Stimulated activated CD8-positive, alpha-beta memory T cell treated with anti-CD3 and anti-CD28 coated beads, Interleukin-4, amount 100 ng/mL, for 4 hours (primary cell): ENCODE measurements at places on chromosomes 16 and 17.

DNA sequence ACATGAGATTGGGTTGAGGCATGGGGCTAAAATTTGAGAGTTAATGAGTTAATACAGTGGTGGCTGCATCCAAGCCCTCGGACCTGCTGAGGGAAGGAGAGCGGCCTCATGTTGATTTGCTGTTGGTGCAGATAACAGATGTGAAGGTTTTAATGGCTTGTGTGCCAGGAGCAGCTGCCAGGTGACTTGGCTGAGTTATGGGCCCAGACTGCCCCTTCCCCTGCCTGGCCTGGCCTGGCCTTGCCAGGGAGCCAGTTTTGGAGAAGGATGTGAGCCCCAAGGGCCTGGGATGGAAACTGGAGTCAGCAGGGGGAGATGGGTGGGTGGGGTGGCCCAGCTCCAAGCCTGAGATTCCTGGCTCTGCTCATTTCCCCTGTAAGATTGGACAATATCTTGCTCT lies 230.1 kb downstream of the CBLN1 start:
- DNase-seq: no peak

- DNase-seq: no peak
Measured at GRCh38 chr16:65622151-65622550, 500.3 kb upstream of the CDH11 start.

DNA sequence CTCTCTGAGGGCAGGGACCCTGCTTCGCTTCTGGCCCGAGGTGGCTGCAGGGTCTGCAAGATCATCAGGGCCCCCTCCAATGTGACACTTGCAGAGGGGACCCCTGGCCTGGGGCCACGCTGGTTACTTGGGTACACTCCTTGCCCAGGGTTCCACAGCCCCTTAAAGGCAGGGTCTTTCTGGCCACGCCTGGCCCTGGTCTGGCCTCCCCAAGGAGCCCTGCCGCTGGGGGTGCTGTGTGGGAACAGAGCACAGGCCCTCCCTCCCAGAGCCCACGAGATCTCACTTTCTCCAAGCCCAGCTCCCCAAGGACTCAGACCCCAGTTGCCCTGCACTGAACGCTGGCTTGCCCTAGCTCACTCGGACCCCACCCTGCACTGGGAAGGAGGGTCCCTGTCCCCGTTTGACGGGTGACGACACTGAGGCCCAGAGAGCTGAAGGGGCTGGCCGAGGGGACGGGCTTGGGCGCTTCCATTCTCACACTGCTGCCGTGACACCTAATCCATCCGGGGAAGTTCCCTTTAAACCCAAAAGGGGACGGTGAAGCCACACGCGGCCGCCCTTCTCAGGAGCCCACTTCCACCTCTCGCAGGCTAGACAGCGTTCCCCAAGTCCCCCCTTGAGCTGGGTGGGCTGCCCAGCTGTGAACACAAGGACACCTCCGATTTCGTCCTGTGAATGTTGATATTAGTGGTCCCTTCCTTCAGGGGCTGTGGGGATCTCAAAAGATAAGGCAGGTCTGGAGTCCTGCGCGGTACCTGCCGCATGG lies 26.9 kb upstream of the OSGIN1 start:
- DNase-seq: no peak

DNA sequence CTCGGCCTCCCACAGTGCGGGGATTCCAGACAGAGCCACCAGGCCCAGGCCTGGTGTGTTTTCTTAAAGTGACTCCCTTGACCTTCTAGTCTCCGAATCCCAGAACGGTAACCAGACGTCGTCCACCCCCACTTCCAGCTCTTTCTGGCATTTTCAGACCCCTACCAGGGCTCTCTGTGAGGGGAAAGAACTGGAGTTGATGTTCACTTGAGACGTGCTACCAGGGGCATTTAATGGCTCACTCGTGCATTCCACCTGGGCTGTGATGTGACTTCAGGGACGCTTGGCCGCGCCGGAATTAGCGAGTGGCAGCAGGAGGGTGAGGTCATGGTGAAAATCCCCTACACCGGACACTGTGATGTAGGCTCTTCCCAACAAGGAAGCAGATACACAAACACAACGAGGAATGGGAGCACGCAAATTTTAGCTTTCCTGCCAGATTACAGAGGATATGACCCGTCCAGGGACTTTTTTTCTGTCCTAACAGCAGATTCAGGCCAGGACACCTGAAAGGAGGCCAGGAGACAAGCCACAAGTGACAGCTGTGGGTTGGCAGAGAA lies 1.1 kb upstream of the GNA13 start:
- no peak for DNase-seq

- no peak for DNase-seq
Measured at GRCh38 chr17:1573932-1574696, 11.5 kb upstream of the PITPNA start.

DNA sequence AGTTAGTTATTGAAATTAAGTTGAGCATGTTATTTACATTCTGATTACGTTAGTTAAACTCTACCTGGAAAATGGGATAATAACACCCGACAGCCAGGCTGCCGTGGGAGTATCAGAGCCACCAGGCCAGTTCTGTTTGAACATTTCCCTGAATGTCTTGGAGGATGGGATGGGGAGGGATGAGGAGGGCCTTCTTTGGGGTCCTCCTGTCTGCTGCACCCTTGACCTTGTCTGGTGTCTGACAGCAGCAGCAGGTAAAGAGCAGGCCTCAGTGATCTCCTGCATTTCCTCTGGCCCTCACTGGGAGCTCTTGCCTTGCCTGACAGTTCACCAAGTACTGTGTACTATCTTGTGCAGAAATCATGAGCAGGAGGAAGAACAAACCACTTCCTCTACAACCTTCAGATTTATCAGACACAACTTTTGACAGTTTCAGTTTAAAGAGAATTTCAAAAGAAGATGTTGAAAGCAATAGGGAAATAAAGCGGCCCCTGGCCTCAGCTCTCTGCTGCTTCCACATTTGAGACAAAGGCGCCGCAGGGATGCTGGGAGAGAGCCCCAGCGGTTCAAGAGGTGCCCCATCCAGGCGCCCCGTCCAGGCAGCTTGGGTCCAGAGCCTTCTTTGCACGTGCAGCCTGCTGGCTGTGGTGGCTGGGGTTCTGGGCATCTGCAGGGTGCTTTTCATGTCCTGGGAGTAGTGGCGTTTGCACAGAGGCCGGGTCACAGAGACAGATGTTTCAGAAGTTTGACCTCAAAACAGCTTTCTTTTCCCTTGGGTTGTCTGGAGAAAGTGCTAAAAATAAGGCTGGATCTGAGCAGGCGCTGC lies 25.3 kb downstream of the CMIP start:
- DNase-seq: no peak

GRCh38 chr16:59719121-59719520 lies 985.0 kb upstream of the GOT2 start:
- no peak for DNase-seq

DNA sequence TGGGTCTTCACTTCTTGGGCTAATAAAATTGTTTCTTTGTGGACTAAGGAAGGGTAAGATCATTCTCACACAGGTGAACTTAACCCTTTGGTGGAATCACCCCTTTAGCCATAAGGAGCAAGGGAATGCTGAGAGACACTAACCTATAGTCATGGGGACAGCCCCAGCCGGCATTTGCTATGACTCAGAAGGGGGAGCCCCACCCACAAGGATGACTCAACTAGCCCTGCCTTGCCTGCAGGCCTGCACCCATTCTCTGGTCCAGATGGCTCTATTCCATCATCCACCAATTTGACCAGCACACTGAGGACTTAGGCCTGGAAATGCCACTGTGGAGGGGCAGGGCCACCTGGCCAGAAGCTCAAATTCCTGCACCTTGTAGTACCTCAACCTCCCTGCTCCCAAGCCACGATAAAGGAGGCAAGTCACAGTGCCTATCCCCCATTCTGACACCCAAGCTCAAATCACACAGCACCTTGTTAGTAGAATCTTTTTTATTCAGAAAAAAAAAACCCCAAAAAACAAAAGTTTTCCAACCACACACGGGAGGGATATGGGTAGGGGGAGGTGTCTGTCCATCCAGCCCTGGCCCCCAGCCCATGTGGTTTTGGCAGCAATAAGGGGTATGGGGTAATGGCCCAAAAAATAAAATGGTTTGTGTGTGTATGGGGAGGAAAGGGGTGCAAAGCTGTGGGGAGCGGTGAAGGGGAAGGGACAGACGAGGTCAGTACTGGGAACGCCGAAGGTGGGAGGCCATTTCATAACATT lies 3.0 kb downstream of the PFN1 start:
- DNase-seq: peak; percentile 74

- no peak for DNase-seq
Measured at GRCh38 chr17:50170662-50171370, 5.0 kb downstream of the SGCA start.

GRCh38 chr17:44310609-44311376 lies 2.4 kb downstream of the RUNDC3A start:
- DNase-seq: no peak

DNA sequence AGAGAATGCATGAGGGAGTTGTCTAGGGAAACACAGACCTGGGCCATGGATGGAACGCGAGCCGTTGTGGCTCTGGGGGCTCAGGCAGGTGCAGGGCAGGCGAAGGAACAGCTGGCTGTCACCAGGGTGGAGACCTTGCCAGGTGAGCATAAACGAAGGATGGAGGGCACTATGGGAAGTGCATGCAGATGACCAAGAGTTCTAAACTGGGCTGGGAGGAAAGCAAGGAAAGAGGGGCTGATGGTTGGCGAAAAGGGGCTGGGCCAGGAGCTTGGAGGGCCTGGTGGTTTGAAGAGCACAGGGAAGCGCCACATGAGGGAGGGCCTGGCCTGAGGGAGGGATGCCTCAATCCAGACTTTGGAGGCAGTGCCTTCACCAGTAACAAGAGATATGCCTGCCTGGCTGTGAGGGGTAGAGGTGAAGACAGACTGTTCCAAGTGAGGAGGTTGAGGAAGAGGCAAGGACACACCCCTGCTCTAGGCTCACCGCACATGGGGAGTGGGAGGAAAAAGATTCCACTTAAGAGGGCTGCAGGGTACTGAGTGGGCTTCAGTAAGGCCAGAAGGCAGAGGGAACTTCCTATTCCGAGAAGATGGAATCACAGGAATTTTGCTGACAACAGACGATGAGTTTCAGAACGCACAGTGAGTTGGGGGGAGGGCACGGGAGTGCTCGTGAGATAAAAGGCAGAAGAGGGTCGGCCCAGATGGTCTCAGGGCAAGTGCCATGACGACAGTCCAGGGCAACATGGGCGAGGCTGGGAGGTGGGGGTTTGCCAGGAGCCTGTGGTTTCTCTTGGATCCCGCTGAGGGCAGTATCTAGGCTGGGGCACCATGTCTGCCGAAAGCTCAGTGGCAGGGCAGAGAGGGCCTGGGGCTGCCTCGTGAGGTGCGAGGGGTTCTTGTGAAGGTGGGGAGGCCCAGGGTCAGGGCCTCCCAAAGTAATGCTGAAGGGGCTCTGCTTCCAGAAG lies 20.6 kb downstream of the B9D1 start:
- no peak for DNase-seq

DNA sequence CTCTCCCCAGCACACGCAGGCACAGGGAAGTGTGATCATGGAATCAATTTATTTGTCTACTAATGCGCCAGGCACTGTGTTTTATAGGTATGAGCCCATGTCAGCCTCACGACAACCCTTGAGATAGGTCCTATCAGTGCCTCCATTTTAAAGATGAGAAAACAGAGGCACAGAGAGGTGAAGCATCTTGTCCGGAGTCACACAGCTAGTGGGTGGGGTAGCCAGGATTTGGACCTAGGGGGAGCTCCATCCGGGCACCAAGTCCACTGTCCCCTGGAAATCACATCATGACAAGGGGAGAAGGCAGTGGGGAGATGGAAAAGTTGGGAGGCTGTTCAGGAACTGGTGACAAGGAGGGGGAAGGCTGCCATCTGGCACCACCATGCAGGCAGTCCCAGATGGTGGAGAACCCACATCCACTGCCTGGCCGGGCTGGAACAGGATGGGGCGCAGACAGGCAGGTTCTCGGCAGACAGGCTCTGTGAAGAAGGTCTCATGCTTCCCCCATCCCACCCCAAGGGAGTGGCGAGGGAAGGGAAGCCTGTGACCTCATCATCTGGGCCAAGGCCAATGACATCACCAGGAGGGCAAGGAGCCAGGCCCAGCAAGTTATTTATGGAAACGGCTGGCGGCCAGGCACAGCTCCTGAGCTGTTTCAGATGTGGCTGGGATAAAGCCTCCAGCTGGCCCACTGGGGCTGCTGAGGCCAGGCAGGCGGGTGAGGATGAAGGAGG lies 126.0 kb upstream of the SDK2 start:
- DNase-seq: no peak

GRCh38 chr17:82212331-82213250 lies at the start of gene CCDC57:
Gene CCDC57, minus strand, starts transcription at chr17:82212842. Its CDS starts 10,898 bp downstream, at chr17:82201944.
- no peak for DNase-seq

GRCh38 chr16:84052071-84052622 lies 9.6 kb upstream of the SLC38A8 start:
- DNase-seq: no peak

DNA sequence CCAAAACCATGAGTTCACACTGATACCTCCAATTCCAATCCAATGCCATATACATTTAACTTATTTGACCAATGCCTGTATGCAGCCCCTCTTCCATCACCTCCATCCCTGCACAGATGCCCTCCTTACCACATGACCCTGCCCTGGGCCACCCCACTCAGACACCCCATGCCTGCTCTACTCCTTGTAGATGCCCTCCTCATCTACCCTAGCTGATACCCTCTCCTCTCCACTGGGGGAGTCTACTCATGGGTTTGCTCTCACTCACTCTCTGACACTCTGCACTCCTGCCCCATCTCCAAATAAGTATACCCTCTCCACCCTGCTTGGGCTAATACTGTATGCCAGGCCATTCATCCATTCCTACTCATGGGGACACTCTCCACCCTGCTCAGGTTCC lies 16.0 kb upstream of the CMTM4 start:
- no peak for DNase-seq

- DNase-seq: no peak
Measured at GRCh38 chr16:72021043-72021442, 12.5 kb downstream of the DHODH start.

GRCh38 chr17:75853433-75853832 lies 1.7 kb downstream of the WBP2 start:
- DNase-seq: no peak

DNA sequence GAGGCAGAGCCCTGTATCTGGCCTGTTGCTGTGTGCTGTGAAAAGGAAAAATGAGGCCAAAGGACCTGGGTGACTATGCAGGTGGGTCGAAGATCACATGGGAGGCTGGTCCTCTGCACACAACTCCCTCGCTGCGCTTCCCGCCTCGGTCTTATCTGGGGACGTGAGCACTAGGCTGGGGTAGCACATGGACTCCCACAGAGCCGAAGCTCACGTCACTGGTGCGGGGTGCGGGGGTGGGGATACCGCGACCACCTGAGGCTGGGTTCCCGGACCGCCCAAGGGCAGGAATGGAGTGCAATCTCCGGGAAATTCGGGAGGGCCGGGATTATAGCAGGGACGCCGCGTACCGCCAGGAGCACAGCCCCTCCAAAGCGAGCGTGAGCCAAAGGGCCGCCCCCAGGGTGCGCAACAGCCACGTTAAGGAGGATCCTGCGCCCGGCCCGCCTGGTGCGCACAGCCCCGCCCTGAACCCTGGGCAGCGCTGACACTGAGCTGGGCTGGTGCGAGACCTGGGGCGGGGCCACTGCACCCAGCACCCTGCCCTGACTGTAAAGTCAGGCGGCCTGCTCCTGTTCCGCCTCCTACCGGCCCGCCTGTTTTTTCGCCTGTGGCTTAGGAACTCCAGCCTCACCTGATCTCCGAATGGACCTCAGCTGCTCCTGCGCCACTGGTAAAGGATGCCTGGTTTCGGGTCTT lies 4.8 kb downstream of the MT1A start:
- DNase-seq: peak; percentile 54
